ENCODE measurements at places on chromosomes 3 and 15.

- no peak for DNase-seq
These were observed 15.8 kb downstream of the TMC3 start for GRCh38 chr15:81358248-81358647.

- DNase-seq = no peak
These were observed 98.4 kb downstream of the NAALADL2 start for GRCh38 chr3:174957551-174958001.

- no peak for DNase-seq
These were observed 20.2 kb upstream of the KIF23 start for GRCh38 chr15:69393831-69394491.

DNA sequence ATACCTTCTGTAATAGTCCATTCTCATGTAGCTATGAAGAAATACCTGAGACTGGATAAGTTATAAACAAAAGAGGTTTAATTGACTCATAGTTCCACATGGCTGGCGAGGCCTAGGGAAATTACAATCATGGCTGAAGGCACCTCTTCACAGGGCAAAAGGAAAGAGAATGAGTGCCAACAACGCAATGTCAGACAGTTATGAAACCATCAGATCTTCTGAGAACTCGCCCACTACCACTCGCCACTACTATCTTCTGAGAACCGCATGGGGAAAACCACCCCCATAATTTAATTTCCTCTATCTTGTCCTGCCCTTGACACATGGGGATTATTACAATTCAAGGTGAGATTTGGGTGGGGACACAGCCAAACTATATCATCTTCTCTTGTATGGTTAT is 406.8 kb upstream of the CBLB start:
- DNase-seq = no peak

DNA sequence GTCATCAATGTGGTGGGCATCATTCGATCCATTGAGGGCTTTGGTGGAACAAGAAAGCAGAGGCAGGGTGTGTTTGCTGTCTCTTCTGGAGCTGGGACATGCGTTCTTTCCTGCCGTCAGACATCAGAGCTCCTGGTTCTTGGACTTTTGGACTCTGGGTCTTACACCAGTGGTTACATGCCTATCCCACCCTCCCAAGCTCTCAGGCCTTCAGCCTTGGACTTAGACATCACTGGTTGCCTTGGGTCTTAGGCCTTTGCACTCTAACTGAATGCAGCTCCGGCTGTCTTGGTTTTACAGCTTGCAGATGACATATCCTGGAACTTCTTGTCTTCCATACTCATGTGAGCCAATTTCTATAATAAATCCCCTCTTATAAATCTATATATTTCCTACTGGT is 8.1 kb upstream of the MASP1 start:
- DNase-seq = no peak

DNA sequence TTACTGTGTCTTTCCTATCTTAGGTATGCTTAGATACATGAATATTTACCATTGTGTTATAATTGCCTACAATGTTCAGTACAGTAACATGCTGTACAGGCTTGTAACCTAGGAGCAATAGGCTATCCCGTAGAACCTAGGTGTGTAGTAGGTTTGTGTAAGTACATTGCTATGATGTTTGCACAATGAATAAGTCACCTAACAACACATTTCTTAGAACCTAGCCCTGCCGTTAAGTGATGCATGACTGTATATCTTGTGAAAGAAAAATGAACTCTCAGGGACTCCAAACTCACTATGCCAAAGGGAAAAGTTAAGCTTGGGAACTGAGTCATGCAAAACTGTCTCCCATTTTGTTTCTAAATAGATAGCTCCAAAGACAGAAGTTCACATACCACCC is 91.5 kb upstream of the ACP3 start:
- DNase-seq = no peak

DNA sequence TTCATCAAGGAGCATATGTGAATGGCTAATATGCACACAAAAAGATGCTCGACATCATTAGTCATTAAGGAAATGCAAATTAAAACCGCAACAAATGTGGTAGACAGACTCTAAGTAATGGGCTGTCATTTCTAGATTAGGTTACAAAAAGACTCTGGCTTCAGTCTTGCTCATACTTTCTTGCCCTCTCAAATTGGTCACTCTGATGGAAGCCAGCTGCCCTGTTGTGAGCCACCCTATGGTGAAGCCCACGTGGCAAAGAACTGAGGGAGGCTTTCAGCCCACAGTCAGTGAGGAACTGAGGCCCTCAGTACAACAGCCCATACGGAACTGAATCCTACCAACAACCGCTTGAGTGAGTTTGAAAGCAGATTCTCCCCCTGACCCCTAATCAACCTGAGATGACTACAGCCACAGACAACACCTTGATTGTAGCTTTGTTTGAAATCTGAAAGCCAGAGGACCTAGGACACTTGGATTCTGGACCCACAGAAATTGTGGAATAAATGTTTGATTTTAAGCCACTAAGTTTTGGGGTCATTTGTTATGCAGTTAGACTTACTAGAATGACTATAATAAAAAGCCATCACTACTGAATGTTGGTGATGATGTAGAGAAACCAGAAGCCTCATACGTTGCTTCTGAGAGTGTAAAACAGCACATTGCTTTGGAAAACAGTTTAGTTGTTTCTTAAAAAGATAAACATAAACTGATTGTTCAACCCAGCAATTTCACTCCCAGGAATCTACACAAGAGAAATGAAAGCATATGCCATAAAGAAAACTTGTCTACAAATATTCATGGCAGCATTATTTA is 45.7 kb downstream of the EHHADH start:
- no peak for DNase-seq

DNA sequence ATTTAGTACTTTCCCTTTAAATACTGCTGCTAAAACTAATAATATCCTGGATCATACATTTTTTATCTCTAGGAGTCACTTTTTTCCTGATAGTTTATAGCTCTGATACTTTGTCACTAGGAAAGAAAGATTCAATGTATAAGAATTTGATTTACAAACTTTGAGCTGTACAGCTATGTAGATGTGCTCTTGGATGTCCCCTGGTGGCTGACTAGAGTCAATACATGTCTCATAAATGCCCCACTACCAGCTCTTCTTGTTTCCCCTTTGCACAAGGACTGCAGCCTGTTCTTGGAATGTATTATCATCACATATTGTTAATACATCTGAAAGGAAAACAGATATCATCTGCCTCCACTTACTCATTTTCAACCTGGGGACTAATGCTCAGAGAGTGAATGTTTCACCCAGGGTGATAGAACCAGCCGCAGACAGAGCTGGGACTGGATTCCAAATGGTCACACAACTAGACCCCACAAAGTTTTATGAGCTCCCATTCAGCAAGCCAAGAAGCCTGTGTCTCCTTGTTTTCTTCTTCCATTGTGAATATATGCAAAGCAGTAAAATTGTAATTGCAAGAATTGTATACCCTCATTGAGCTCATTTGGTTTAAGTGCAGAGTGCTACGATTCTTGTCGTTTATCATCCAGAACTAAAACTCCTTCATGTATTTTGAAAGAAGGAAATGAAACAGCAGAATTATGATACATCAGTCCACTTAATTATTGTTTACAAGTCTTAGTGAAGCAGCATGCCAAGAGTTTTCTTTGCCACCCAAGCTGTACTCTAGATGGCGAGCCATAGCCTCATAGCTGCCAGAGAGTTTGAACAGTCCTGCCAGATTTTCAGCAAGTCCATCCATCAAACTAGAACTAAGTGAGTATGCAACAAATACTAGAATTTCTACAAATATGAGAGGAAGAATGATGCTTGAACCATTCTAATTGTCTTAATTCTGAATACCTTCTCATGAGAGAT is 261.6 kb upstream of the LMCD1 start:
- no peak for DNase-seq

DNA sequence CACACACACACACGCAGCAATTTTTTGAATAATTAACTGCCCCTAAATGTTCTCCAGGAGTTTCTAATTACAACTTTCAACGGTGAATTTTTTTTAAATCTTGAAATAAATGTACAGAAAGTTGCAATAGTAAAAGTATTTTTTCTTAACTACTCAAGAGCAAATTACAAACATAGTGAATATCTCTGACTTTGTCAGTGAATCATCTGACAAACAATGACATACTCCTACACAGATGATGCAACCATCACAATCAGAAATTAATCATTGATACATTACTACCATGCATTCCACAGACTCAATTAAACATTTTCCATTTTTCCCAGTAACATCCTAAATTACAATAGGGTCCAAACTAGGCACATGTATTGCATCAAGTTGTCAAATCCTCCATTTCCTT is 597.3 kb downstream of the NAALADL2 start:
- DNase-seq = no peak

- DNase-seq = no peak
These were observed 22.9 kb downstream of the COLQ start for GRCh38 chr3:15498431-15499214.

DNA sequence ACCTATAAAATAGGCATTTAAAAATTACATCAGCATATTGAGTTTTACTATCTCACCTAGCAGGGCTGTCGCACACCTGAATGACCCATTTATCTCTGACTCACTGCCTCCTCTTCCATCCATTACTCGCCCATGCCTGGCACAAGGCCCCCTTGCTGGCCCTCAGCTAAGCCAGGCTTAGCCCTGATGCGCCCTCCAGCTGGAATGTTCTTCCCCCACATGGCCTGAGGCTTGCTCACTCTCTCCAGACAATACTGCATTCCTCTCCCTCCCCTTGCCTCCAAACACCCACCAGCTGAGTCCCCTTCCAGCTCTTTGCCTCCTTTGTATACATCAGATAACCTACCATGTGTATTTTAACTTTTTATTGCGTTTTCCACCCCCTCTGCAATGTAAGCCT is 7.2 kb downstream of the SH3BP5 start:
- no peak for DNase-seq

GRCh38 chr15:54250326-54250725 is 272.1 kb downstream of the UNC13C start:
- no peak for DNase-seq

GRCh38 chr3:105965384-105965783 is 96.6 kb upstream of the CBLB start:
- no peak for DNase-seq

DNA sequence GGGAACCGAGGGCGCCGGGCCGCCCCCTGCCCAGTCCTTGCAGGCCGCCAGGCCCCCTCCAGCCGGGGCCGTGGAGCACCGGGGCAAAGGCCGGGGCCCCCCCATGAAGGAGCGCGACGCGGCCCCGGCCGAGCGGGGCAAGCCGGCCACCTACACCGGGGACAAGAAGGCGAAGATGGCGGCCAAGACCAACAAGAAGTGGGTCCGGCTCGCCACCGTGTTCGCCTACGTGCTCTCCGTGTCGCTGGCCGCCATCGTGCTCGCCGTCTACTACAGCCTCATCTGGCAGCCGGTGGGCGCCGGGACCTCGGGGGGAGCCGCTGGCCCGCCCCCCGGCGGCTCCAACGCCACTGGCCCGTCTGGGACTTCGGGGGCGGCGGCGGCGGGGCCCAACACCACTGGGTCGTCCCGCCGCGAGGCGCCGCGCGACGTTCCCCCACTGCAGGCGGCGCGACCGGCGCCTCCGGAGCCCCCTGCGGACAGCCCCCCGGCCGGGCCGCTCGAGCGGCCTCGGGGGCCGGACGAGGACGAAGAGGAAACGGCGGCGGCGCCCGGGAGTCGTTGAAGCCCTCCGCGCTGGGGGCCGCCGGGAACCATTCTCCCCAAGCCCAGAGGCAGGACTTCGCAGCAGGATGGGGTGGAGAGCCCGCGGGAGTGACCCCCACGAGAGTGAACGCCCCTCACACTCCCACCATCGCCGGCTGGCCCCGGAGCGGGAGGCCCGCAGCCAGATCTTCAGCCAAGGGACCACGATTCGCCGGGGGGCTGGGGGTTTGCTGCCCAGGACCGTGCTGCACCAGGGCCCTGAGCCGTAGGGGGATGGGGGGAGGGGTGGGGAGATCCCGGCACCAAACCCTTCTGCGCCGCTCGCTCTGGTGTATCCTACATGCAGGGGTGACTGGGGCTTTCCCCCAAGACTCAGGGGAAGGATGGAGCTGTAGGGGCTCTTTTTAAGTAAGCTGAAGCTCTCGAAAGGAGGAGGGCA is 753 bp downstream of the INAFM2 start:
- DNase-seq = no peak
